Bronchial epithelial cell (primary cell): ENCODE measurements at places on chromosomes 12 and 14. TPM values are rescaled to one million over a fixed set of nuclear protein-coding genes. Genes with fewer than 3 reads are reported as not detected.

GRCh38 chr12:100574187-100575074, 947 bp downstream of the GAS2L3 start:
- peak; percentile 78 for DNase-seq

ASCL1 gene
- not detected in 2 replicates for total RNA-seq

B4GALNT3 gene
- 8.2 and 8.3 TPM in 2 replicates for total RNA-seq

HOXC4 gene
- total RNA-seq: not detected in 2 replicates
